ENCODE measurements at places on chromosomes 4 and X. TPM values are rescaled to one million over a fixed set of nuclear protein-coding genes. Genes with fewer than 3 reads are reported as not detected.

YTHDC1 gene
- total RNA-seq, result 396 TPM

DKK2 gene
- not detected for total RNA-seq

WDR45 gene
- total RNA-seq, result 58.2 TPM

INPP4B gene
- total RNA-seq, result 19.2 TPM

DCUN1D4 gene
- 32.4 TPM for total RNA-seq

Measured in CD8-positive, alpha-beta T cell (primary cell).